ENCODE measurements at places on chromosomes 16 and 17.

GRCh38 chr17:27759528-27759927, 40.8 kb downstream of the NOS2 start:
- DNase-seq, result no peak

DNA sequence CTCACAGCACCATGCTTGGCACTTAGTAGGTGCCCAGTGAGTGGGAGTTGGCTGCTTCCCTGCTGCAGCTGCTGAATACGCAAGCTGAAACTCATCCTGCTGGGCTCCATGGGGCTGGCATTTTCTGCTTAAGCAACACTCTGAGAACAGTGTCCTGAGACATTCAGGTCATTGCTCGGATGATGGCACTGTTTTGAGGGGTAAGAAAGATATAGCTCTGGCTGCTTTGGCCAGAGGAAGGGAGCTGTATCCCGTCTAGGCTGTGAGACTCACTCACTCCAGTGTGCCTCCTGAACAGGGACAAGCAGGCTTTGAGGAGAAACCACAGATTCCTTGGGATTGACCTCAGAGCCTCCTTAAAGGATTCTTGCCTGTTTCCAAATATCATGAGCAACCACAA, 120.5 kb downstream of the CLEC16A start:
- no peak for DNase-seq

- DNase-seq, result no peak
These were observed 76.7 kb downstream of the RTN4RL1 start for GRCh38 chr17:1948517-1948825.

DNA sequence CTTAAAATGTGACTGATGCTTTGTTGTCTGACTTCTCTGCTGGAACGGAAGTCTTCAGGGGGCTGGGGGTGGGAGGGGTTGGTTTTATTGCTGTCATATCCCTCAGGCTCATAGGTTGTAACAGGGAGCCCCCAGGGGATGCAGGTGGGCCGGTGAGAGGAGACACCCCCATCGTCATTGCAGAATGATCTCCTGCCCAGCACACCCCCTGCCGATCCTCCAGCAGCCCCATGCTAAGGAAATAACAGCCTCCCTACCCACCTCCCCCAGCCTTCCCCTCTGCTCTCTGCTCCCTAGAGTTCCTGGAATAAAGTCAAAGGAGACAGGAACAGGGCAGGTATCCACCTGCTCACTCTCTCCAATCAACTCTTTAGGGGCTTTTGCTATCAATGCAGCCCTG, 270.1 kb upstream of the TNRC6C start:
- DNase-seq, result no peak

GRCh38 chr17:76261421-76262215, 3.5 kb upstream of the UBALD2 start:
- DNase-seq, result no peak

DNA sequence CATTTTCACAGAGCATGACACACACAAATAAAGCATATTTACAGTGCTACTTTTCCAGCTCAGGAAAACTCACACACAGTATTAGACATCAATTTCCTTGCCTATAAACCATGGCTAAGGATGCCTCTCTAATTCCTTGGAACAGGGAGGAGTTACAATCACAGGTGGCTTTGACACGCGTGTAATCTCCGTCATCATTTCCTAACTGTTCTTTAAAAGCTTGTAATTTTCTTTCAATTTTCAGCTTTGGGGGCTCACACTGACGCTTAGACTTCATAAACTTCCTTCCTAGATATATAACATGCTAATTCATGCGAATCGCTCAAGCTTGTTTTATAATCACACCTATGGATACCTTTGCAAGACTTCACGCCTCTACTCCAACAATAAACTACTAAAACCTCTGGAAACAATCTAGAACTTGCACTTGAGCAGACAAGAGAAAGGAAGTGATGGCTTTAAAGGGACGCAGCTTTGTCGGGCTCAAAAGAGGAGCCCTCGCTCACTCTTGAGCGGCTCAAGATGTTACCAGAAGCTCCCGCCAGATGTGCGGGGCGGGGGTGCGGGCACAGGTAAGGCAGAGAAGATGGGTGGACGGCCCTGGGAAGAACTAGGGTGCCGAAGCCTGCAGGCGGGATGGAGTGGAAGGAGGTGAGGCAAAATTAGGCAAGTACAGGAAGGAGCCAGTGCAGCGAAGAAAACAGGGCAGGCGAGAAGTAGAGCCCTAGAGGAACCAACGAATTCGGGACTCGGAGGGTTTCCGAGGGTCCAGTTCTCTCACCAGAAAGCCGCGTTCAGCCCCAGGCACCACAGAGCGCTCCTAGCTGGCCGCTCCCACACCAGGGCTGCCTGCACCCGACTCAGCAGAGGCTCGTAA, 631 bp downstream of the RETREG3 start:
- no peak for DNase-seq

GRCh38 chr17:19672009-19672750, 23.6 kb downstream of the ALDH3A2 start:
- DNase-seq, result no peak

- no peak for DNase-seq
These were observed 10.0 kb upstream of the RIPOR1 start for GRCh38 chr16:67518676-67519075.

- DNase-seq, result no peak
These were observed 5.7 kb downstream of the BECN1 start for GRCh38 chr17:42818379-42818778.

DNA sequence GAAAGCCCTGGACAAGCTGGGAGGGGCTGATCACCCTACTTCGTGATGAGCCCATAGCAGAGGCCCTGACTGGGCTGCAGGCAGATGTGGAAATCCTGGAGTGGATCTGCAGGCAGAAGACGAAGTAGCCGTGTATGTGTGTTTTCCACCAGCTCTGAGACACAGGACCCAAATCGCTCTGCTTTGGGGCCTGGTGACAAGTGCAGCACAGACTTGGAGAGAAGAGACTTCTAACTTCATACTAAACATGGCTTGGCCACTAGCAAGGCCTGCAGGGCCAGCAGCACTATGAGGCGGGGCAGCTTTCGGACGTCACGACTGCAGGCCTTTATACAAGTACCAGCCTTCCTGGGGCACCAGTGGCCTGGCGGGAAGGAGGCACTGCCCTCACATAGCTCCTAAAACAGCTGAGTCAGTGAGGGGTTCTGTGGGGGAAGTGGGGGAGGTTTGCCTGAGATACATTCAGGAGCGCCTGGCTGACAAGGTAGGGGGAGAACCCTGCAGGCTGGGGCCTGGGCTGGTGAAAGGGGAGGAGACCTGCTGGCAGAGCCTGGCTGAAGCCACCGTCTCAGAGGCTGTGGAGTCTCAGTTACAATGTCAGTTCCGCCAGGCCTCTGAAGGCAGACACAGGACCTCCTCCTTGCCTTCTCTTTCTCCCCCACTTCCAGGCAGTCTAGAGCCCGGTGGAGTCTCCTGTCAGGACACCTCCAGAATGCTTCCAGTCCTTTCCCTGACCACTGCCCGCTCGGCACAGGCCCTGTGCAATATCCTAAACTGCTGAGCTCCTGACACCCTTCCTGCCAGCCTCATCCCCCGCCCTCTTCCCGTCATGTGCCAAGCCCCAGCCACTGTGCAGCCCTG, 73.4 kb downstream of the WSB1 start:
- no peak for DNase-seq

DNA sequence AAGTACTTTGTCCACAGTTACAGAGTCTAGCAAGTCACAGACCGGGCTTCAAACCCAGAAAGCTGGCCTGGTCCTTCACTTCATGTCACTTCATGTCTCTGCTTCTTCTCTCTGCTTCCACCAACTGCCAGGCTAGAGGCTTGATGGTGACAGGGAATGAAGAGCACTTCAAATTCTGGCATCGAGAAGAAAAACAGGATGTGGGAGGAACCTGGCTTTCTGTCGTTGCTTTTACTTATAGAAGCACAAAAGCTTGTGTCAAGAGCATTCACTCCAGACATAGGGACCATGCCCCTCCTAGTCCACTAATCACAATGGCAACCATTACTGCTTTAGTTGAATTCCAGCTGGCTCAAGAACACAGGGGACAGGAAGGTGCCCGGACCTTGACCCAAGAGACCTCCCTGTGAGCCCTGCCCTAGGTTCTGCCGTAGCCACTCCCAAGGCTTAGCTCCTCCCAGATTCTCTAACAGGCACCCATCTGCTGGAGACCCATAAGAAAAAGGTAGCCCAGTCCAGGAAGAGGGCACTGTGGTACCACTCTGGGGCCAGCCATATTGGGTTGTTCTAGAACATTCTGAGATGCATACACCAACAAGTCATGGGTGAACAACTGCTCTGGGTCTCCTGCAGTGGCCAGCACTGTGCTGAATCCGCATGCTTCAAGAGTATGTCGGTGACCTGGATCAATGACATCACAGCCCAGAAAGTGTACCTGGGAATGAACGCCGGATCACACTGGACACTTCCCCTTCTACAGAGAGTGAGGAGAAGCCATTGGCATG, 181.8 kb downstream of the C16orf95 start:
- no peak for DNase-seq

GRCh38 chr17:79667121-79667715, 56.4 kb upstream of the RBFOX3 start:
- DNase-seq, result no peak

- no peak for DNase-seq
These were observed 43.6 kb downstream of the NUP93 start for GRCh38 chr16:56773532-56773931.

DNA sequence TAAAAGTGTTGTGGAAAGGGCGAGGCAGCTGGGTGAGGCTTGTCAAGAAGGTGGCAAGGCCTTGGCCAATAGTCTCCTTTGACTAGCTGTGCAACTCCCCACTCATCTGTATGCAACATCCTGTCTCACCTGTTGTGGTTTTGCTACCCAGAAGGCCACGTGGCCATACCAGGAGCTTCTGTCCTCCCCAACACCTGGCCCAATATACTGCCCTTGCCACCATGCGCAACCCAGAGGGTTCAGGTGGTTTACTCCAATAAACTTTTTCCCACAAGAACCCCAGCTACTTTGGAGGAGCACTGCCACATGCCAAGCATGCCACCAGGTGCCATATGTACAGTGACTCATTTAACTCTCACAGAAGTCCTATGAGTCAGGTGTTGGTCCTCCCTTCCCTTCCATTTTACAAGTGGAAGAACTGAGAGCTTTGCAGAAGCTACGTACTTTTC, 10.2 kb downstream of the MYO19 start:
- DNase-seq, result no peak

GRCh38 chr17:1951920-1952319, 73.2 kb downstream of the RTN4RL1 start:
- DNase-seq, result no peak

DNA sequence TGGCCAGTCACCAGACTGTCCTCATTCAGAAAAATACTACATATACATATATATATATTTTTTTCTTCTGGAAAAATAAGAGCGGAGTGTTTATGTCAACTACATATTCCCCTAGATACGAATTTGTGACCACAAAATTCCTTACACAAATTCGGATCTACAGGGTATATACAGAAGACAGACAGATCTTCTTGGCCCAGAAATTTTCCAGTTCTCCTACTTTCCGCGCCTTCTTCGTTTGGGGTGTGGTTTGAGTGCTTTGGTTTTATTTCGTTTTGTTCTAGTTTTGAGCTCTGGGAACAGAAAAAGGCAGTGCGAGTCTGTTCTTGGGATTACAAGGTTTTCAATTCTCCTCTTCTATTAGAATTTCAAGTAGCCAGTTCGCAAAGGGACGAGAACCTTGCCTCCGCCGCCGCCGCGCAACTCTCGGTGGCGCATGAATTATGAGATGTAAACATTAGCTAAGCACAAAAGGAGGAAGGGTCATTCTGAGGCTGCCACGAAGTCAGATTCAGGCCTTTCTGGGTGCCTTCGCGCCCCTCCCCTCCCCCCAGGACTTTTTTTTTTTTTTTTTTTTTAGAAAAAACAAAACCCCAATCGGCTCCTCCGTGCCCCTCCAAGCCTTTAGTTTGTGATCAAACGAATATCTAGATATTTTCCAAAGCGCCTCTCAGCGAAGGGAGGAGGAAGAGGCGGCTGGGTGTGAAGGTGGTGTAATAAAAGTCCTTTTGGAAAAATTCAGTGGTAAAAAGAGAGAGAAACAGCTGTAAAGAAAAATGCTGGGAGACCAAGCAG, 1.8 kb upstream of the HOXB4 start:
- DNase-seq, result no peak

DNA sequence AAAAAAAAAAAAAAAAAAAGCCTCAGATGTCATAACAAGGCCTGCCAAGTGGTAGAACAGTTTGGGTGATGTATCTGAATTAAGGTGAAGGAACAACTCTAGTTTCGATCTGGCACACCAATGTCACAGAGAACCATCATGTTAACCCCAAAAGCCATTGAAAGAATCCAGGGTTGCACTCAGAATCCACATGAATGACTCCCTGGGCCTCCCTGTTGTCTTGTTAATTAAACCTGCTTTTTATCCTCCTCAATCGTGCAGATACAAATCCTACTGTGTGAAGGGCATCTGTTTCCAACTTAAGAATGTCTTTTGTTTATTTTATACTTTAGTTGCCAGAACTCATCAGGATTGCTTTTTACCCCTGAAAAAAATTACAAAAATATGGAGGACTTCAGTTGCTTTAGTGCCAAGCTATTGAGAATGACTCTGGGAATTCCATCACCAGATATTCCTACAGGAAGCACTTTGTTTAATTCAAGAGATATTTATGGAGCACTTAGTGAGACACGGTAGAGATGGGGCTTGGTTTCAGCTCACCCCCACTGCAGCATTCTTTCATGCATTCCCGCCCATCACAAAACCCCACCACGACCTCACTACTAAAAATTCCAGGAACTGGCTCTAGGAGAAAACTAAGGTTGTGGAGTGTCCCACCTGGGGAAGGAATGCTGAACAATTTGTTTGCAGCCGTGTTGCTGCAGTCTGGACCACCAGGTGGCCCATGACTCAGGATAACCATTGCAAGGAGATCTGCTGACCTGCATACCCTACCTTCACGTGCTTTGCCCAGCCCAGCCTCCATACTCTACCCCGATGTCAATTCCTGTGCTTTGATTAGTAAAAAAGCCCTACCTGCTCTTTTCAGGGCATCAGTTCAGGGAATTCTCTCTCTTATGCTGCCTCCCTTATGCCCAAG, 63.8 kb upstream of the GPRC5B start:
- DNase-seq, result no peak

DNA sequence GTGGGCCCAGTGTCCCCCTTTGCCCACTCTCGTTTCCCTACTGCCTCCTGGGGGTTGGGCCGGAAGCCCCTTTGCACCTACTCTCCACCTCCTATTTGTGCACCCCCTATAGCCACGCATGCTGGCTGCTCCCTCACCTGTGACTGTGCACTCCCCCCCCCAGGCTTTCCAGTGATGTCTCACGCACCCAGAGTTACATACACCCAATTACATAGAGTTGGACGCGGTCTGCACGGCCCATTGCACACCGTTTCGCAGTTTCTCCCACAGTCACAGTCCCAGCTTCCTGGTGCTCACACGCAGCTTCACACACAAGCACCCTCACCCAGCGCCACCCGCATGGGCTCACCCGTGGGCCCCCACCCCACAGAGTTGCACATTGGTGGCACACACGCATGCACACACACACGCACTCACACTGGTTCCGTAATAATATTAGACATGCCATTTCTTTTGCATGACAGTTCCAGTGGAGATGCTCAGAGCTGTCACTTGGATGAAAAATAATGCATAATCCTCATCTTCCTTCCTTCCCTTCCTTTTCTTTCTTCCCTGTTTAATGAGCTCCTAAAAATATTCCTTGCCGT, 21.5 kb upstream of the C1QL1 start:
- no peak for DNase-seq

- no peak for DNase-seq
These were observed 42.4 kb upstream of the LHX1 start for GRCh38 chr17:36894925-36895324.

- DNase-seq, result peak; percentile 51
These were observed 2.9 kb upstream of the CPNE7 start for GRCh38 chr16:89572485-89573205.

Measured in SK-N-SH (cell line).